ENCODE measurements at places on chromosomes 16 and 17.

- DNase-seq: no peak
These were observed 50.8 kb downstream of the TBC1D16 start for GRCh38 chr17:79984877-79985276.

- DNase-seq: no peak
These were observed 786.1 kb downstream of the KCNJ2 start for GRCh38 chr17:70955441-70955840.

DNA sequence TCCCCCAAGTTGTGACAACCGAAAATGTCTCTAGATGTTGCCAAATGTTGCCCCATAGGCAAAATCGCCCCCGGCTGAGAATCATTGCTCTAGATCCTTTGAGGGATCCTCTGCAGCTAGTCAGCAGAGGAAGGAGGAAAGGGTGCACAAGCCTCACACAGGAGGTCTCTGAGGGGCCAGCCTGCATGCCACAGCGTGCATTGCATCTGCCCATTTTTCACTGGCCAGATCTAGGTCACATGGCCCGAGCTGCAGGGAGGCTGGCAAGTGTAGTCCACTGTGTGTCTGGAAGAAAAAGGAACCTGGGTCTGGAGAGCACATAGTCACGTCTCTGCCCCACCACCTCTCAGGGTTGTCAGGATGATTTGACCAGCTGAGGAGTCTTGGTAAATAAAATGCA is 138.2 kb downstream of the CCT6B start:
- no peak for DNase-seq

DNA sequence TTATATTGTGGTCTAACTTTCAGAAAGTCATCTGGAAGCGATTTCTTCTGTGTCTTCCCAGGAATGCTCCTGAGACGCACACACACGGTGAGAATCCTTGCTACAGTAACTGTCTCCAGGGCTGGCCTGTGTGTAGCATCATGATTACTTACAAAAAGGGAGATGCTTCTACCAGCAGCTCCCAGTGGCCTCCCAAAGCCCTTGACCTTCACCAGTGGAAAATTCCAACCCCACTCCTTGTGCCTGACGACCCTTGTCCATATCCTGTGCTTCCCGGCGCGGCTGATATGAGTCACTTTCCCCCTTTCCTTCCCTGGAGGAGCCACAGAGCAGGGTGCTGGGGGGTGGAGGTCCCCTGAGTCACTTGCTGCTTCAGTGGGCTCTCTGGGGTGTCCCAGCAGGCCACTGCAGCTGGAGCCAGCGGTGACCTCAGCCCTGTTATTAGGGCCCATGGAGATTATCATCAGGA is 22.1 kb upstream of the NAT9 start:
- DNase-seq: no peak

- no peak for DNase-seq
These were observed 14.5 kb downstream of the CCL11 start for GRCh38 chr17:34299956-34300577.

DNA sequence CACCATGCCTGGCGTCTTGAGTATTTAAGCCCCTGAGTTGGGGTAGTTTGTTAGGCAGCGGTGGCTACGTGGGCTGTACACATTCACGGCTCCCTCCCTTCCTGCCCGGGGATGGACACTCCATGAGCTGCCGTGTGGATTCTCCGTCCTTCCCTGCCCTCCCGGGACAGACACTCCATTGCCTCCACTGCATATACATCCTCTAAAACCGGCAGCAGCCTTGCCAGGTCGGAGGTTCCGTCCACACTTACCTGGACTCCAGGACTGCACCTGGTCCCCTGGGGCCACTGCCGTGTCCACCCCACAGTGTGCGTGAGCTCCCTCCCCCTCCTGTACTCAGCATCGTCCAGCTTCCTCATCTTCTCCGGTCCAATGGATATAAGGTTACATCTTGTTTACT is 3.5 kb upstream of the SPATA2L start:
- DNase-seq: no peak
